ENCODE measurements at places on chromosomes 6 and 20. TPM values are rescaled to one million over a fixed set of nuclear protein-coding genes. Genes with fewer than 3 reads are reported as not detected.

ULBP1 gene
- not detected for total RNA-seq

CBFA2T2 gene
- 20.4 TPM for total RNA-seq

TMEM151B gene
- total RNA-seq: not detected

SLC44A4 gene
- total RNA-seq: 2.0 TPM

DSP gene
- total RNA-seq: 10.0 TPM

ECI2 gene
- 33.7 TPM for total RNA-seq

LKAAEAR1 gene
- total RNA-seq: not detected

C20orf144 gene
- 0.14 TPM for total RNA-seq

NHLRC1 gene
- total RNA-seq: 1.1 TPM

COL9A3 gene
- total RNA-seq: 1.2 TPM

HUS1B gene
- total RNA-seq: 1.3 TPM

SPATS1 gene
- total RNA-seq: not detected

TRIM31 gene
- not detected for total RNA-seq

OPRL1 gene
- 6.6 TPM for total RNA-seq

SLC17A1 gene
- not detected for total RNA-seq

CST2 gene
- not detected for total RNA-seq

ZBTB9 gene
- total RNA-seq: 4.8 TPM

ELMO2 gene
- 64.4 TPM for total RNA-seq

GCNT2 gene
- total RNA-seq: 12.1 TPM

PTPRA gene
- total RNA-seq: 60.9 TPM

RFX6 gene
- total RNA-seq: not detected

BPIFB4 gene
- total RNA-seq: not detected

SLC17A3 gene
- not detected for total RNA-seq

PLN gene
- total RNA-seq: 3.2 TPM
